ENCODE measurements at places on chromosomes 1 and 21.

DNA sequence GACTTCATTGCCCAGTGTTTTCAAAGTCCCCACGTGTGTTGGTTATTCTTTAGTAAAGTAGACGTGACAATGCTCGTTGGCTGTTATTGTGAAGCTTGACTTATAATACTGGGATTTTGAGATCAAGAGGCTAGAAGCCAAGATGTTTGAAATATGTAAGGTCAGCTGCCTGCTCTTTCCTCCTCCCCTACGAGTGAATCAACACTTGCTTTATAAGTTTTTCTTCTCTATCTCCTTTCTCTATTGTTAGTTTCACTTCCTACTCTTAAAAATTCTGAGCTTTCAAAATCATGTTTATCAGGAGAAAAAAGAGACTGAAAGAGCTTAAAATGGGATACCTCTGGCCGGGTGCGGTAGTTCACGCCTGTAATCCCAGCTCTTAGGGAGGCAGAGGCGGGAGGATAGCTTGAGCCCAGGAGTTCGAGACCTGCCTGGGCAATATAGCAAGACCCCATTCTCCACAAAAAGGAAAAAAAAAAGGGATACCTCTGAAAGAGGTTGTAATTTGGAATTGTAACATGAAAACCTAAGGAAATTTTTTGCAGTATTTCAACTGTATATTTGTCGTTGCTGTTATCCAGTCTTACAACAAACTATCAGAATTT, 72.0 kb downstream of the EPB41 start:
- DNase-seq: no peak

- no peak for DNase-seq
These were observed 3.1 kb upstream of the SLC16A4 start for GRCh38 chr1:110393691-110394492.

DNA sequence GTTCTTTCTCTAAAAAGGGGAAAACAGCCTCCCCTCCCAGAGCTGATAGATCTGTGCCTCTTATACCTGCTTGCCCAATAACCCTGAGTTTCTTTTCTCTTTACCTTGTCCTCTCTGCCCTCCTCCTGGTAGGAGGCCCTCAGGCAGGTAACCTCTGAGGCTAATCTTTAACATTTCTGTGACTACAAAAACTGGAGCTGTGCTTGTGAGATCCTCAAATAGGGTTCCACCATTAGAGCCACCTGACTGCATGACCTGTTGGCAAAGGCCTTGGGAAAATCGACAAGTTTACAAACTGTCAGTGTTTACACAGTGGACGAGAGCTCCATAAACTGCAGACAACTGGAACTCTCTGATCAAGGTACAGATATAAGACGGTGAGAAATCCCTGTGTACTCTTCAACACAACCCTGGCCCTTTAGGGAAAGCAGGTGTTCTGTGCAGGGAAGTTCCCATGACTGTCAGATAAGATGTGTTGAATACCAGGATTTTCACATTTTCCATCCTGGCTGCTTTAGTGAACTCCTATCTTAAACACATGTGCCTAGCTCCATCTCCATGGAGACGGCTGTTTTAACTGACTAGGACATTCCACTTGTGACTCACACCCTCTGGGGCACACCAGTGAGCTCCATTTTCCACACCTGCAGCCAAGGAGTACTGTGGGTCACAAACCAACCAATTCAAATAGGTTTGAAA, 38.3 kb downstream of the ECE1 start:
- DNase-seq: no peak

GRCh38 chr1:7331926-7332535, 439.1 kb upstream of the VAMP3 start:
- DNase-seq: no peak

DNA sequence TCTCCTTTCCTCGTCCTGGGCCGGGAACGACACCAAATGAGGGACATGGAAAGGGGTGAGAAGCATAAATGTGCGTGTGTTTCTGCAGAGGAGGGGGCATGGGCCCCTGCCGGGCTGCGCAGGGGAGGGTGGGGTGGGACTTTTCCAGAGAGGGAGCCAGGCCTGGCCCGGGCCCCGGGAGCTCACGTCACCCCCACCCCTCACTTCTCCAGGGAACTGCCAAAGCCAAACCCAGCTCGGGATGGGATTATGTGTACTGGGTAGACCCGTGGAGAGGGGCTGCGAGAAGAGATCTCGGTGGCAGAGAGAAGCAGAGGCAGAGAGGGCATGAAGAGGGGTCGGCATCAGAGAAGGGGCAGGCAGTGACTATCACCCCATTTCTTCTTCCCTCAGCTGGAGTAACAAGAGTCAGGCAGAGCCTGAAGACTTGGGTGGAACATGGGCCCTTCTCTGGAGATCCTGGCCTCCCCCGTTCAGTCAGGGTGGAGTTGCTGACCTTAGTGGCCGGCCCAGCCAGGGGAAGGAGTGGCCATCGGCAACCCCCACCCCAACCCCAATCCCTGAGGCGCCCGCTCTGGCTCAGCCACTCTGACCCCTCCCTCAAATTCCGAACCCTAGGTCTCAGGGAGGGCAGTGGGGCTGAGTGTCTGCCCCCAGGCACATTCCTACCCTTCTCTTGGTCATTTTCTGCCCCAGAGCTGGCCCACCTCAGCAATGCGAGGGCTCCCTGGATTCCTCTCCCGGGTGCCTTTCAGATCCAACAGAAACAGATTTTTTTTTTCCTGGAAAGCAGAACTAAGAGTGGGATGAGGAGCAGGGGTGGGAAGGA, 1.2 kb downstream of the ADAMTSL4 start:
- no peak for DNase-seq

DNA sequence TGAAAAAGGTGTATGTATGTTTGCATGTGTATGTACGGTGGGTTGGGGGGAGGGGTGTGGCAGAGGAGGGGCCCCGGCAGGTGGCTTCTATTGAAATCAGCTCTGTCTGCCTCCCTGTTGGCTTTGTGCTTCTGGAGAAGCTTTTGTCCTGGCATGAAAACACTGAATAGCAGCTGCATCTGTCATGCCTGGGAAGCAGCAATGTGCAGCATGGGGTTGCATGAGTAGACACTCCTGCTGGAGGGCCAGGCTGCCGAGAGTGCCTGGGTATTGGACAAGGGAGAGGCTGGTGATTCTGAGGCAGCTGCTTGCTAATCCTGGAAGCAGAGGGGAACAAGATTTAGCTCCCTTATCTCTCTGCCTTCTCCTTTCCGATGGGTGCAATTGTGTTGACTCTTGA, 20.5 kb downstream of the MAPKAPK2 start:
- no peak for DNase-seq

- no peak for DNase-seq
These were observed 40.0 kb downstream of the COQ8A start for GRCh38 chr1:226980122-226980560.

- DNase-seq: no peak
These were observed 31.9 kb upstream of the PKP1 start for GRCh38 chr1:201251411-201251810.

DNA sequence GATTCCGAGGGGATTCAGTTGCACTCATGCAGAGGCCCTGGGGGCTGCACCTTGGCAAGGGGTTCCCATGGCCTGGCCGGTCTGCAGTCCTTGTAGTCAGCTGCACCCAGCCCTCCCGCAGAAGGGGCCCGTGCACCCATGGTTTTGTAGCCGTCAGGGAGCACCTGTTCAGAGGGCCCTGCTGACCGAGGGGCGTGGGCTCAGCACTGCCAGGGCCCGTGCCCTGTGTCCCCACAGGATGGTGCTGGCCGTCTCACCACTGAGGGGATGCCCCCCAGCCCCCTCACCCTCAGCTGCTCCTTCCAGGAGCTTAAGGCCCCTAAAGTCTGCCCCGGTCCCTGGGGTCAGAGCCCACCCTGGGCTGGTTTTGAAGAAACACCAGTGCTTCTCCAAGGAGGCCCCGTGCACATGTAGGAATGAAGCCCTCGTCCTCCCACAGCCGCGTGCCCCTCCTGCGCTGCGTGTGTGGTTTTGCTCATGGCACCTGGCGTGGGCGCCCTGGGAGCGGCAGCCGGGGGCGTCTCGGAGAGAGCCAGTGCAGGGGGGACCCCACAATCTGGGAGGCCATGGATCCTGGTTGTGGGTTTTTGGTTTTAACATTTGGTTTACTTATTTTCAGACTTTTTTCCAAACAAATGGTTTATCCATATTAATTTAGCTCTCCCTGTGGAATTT, 40.1 kb downstream of the PRKCZ start:
- DNase-seq: no peak
